ENCODE measurements at places on chromosomes 4 and X. TPM values are rescaled to one million over a fixed set of nuclear protein-coding genes. Genes with fewer than 3 reads are reported as not detected.
A peak's percentile ranks its signal among the peaks of the same experiment; 100 is the strongest.

ATP1B4 gene
- total RNA-seq, result not detected

GRCh38 chrX:135411893-135412292 is 9.9 kb upstream of the SMIM10L2A start:
- no peak for DNase-seq

- no peak for DNase-seq
Measured at GRCh38 chr4:108144451-108144850, 24.3 kb downstream of the LEF1 start.

ANXA3 gene
- not detected for total RNA-seq

DNA sequence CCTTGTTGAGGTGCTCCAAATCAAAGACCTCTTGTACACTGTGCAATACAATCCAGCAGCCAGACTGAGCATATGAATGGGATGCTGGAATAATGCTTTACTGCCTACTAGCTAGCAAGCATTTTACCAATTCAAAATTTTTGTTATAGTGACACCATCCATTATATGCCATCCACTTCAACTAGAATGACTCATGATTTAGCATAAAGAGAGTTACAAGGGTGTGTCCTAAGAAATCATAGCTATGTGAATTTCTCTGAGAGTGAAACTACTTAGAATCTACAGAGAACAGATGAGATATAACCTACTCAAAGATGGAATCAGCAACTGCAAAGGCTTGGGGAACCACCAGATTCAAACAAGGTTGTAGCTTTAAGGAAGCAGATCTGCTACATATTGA is 221.9 kb downstream of the LHFPL1 start:
- no peak for DNase-seq

FRYL gene
- 190 TPM for total RNA-seq

GRCh38 chr4:7780751-7781348 is 158.8 kb downstream of the AFAP1 start:
- no peak for DNase-seq

- DNase-seq, result peak; percentile 58
Measured at GRCh38 chrX:153922932-153923857, 2.9 kb downstream of the ARHGAP4 start.

DNA sequence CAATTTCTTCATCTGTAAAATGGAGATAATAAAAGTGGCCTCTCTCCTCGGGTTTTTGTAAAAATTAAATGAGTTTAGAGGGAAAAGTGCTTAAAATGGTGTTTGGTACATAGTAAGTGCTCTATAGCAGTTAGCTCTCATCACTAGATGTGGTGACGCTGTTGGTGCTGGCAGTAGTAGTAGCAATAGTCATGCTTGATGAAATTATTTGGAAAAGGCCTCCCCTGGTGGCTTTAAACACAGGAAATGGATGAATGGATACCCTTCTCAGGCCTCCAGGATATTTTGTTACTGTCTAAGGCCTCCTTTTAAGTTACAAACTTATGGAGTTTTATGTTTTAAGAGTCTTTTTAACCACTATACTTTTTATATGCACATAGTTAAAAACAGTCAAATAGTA is 142.9 kb downstream of the CBR4 start:
- no peak for DNase-seq

Measured in glutamatergic neuron (in vitro differentiated cells).